H7 (cell line): ENCODE measurements at places on chromosomes 3 and 15. TPM values are rescaled to one million over a fixed set of nuclear protein-coding genes. Genes with fewer than 3 reads are reported as not detected.

GRCh38 chr15:64751464-64751863 is 23.9 kb downstream of the RBPMS2 start:
- no peak for DNase-seq

DNA sequence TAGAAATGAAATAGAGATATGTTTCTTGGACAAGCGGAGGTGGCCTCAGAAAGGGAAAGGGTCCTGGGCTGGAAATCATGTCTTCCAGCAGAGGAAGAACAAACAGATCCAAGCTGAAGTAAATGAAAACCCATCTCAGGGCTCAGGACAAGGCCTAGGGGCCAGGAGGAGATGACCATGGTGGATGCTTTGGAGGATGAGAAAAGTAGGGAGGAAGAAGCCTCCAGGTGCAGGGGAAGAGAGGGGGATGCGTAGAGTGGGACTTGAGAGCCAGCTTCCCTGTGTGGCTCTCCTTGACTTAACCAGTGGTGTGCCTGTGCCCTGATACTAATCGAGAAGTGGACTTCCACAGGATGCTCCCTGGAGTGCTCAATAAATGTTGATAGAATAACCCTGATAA is 203.2 kb downstream of the FAM43A start:
- DNase-seq, result no peak

DNA sequence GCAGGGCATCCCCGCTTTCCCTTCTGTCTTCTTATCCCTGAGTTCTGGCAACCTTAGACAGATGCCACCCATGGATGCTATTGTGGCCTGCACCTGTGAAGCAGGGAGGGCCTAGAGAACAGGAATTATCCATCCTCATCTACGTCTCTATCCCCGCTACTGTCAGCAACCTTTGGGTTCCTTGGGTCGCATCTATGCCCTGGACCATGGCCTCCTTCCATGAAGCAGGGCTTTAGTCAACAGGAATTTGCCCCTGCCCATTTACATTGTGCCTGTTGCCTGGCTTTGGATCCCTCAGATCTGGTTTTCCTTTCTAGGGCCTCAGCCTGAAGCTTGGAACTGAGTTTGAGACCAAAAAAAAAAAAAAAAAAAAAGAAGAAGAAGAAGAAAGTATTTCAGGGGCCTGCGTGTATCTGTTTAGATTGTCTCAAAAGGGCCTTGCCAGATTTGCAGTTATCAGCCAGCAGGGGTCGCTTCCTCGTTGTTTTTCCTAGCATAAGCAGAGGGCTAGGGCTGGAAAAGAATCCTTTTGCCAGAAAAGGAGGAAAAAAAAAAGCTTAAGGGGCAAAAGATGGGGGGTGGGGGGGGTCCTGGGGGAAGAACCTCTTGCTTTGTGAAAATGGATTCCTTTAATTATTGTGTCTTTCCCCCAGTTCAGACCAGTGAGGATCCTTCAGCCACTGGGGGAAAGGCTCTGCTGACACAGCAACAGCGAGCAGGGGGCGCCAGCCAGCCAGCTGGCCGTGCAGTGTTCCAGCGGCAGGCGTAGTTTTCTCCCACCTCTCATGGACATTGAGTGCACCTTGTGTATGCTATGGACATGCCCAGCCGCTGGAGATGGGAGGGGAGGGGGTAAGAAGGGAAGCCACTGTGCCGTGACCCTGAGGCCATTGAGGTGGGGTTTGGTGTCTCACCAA is 65.7 kb upstream of the ALDH1L1 start:
- DNase-seq, result peak; percentile 71

- peak; percentile 82 for DNase-seq
Measured at GRCh38 chr15:28094732-28095521, 4.2 kb downstream of the OCA2 start.

DNA sequence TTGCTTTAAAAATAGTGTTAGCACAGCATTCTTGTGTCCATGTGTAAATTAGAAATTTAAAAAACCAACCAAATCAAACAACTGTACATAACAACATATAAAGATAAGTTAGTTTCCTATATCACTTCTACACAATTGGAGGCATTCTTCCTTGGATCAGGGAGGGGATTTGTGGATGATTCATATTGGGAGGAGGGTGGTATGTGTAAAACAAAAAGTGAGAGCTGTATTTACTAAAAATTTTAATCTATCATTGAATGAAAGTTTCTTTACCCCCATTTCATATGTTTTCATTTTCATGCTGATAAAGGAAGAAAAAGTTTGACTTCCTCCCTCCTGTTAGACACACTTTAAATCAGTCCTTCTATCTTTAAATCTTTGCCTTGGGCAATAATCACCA is 325.0 kb downstream of the SATB1 start:
- no peak for DNase-seq

- no peak for DNase-seq
Measured at GRCh38 chr3:36908647-36909180, 36.1 kb downstream of the TRANK1 start.

ZBTB47 gene
- 5.1 and 8.0 TPM in 2 replicates for total RNA-seq

DNA sequence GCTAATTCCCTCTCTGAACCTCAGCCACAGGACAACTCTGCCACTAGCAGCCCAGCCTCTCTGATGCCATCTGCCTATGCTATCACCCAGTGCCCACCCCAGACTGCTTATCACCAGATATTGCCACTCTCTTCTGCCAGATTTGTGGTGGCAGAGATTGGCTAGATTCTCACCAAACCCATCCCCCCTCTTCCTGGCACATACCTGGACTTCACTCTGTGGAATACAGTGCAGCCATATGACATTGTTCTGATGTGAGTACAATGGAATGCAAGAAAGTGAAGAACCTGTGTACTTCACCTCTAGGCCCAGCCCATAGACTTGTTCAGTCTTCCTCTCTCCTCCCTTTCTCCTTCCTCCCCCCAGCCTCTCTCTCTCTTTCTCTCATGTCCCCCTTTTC is 46.9 kb upstream of the NTRK3 start:
- no peak for DNase-seq

DNA sequence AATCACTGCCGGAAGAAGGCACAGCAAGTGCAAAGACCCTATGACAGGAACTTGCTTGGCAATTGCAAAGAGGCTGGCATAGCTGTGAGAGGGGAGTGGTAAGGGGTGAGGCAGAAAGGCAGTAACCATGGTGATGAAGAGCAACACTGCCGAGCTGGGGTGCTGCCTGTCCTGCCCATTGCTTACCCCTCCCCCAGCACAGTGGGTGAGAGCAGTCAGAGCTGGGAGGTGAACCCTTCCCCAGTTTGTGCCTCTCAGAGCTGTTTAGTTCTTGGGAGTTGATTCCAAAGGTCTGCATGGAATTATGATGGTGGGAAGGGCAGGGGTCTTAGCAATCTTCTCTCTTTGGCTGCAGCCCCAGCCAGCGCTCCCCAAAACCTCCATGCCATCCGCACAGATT is 8.8 kb downstream of the TYRO3 start:
- DNase-seq, result peak; percentile 79

BNIP2 gene
- 28.9 and 30.6 TPM in 2 replicates for total RNA-seq

RLBP1 gene
- 0.15 TPM in 1 of 2 replicates, not detected in the other for total RNA-seq
